ENCODE measurements at places on chromosomes 6 and 20. TPM values are rescaled to one million over a fixed set of nuclear protein-coding genes. Genes with fewer than 3 reads are reported as not detected.

- no peak for DNase-seq
Measured at GRCh38 chr20:38201356-38201755, 36.3 kb upstream of the TGM2 start.

DNA sequence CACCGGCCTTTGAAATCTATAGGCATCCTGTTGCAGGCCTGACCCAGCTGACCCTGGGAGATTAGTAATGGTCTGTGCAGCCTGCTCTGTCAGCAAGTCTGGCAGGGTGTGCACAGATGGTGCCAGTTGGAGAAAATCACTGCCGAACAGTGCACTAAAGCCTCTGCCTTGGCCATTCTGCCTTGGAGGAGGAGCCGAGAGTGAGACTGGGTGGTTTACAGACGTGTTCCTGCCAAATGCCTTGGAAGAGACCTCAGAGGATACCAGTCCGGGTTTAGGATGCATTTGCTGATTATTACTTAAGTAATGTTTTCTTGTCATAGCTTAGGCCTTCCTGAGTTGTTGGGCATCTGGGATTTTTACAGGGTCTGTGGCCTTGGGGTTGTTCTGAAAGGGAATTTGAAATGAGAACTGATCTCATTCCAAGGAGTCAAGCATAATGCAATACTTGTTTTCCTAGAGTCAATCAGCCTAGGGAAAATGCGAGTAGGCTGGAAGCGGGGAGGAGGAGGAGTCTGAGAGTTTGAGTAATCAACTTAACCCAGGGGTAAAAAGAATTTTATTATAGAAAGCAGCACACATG, 292.1 kb downstream of the SOX4 start:
- peak; percentile 16 for DNase-seq

- DNase-seq, result no peak
Measured at GRCh38 chr6:85483846-85484245, 34.0 kb downstream of the NT5E start.

The LY6G6D gene
- not detected for polyA plus RNA-seq

The VPS52 gene
- 45.7 TPM for polyA plus RNA-seq
